Tibial nerve (tissue), 4 donors: ENCODE measurements at places on chromosomes 7 and 10. TPM values are rescaled to one million over a fixed set of nuclear protein-coding genes. Genes with fewer than 3 reads are reported as not detected.

- no peak overlapping the region for H3K4me3 ChIP-seq
- no peaks in the 10 kb centered on the region for H3K4me1 ChIP-seq
- no peak for DNase-seq
Observed at GRCh38 chr7:27678617-27679260, 16.1 kb upstream of the HIBADH start.

The PNLIPRP3 gene
- not detected for total RNA-seq

DNA sequence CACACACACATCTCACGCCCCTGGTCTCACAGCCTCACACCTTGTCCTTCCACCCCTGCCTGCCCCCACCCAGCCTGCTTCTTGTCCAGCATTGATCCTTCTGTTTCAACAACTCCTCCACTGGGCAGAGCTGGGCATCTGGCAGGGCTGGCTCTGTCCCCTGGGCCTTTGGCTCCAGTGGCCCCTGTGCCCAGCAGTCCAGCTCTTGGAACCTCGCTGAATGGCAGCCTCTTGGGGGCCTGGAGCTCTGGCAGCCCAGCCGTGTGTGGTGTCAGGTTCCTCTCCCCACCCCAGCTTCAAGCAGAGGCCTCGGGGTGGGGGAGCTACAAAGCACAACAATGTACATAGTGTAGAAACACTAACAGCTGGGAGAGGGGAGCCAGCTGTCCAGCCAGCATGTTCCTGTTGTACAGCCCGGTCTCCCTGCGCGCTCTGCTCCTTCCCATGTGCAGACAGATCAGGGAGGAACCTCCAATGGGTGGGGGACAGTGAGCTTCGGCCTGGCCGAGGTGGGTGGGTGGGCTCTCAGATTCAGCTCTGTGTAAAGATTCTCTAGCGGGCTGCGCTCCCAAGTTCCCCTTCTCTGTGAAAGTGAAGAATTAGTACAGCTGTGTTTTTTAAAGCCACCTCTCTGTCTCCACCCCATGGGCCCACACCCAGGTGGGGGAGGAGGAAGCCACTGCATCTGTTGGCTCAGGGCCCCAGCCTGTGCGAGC, 19.4 kb downstream of the ZMIZ2 start:
- H3K4me3 ChIP-seq = no peak overlapping the region
- no peaks in the 10 kb centered on the region for H3K27me3 ChIP-seq
- peak; percentile 64 for DNase-seq
- peaks cover 34% of the 10 kb centered on the region for H3K4me1 ChIP-seq

- H3K27me3 ChIP-seq = no peaks in the 10 kb centered on the region
- H3K27ac ChIP-seq = no peak overlapping the region
- H3K4me3 ChIP-seq = no peak overlapping the region
- no peak for DNase-seq
- H3K36me3 ChIP-seq = no peaks in the 10 kb centered on the region
- no peaks in the 10 kb centered on the region for H3K4me1 ChIP-seq
Observed at GRCh38 chr7:138848056-138848980, 50.3 kb upstream of the ATP6V0A4 start.

The EFCAB10 gene
- not detected for total RNA-seq
